ENCODE measurements at places on chromosomes 6 and 20.

DNA sequence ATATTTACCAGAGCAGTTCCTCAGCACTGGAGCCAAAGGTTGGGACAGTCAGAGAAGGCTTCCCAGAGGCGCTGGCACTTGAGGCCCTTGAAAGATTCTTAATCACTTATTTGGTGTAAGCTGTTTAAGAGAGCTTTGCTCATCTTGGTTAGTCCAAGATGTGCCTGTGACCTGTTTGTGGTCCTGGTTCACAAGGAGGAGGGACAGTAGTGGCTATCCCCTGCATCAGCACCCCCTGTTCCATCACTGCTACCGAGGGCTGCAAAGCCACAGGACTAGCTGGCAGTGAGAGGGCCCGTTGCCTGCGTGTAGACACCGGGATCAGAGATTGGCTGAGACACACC is 35.7 kb downstream of the VEGFA start:
- DNase-seq: no peak

- no peak for DNase-seq
These were observed 99.7 kb upstream of the PLCB4 start for GRCh38 chr20:8969146-8969583.

DNA sequence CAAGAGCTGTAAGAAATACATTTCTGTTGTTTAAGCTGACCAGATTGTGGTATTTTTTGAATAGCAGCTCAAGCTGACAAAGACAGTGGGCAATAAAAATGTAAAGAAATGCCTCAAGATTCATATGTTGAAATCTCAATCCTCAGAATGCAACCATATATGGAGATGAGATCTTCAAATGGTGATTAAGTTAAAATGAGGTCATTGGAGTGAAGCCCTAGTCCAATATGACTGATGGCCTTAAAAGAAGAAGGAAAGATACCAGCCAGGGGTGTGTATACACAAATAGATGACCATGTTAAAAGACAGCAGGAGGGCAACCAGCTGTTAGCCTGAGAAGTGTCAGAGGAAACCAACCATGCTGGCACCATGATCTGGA is 7.1 kb upstream of the DDO start:
- DNase-seq: no peak

- no peak for DNase-seq
These were observed 86.6 kb downstream of the SMOC2 start for GRCh38 chr6:168527451-168528210.

All from erythroblast (primary cell).